Skin of body (tissue), 3 donors: ENCODE measurements at places on chromosomes 7 and 10.

GRCh38 chr10:59289853-59290252 lies 72.5 kb downstream of the FAM13C start:
- no peak for DNase-seq

DNA sequence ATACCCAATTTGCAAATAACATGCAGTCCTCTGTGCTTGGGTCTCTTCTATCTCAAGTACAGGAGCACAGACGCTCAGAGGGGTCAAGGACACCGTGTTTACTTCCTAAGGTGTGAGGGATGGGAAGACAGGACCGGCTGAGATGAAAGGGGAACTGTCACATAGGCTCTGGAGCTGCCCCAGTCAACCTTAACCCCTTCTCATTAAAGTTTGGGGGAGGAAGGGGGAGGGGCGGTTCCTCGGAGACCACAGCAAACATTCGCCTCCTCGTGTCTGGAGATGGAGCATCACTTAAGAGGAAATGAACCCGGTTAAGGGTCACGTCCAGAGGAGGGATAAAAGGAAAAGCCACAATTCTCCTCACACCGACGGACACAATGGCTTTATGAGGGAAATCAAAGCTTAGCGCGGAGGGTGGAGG lies 1.1 kb downstream of the SH3PXD2A start:
- DNase-seq, result peak; percentile 45

GRCh38 chr10:48900371-48900801 lies 39.3 kb downstream of the LRRC18 start:
- DNase-seq, result peak; percentile 88

- no peak for DNase-seq
Observed at GRCh38 chr7:92735707-92736106, 100.7 kb downstream of the CDK6 start.

DNA sequence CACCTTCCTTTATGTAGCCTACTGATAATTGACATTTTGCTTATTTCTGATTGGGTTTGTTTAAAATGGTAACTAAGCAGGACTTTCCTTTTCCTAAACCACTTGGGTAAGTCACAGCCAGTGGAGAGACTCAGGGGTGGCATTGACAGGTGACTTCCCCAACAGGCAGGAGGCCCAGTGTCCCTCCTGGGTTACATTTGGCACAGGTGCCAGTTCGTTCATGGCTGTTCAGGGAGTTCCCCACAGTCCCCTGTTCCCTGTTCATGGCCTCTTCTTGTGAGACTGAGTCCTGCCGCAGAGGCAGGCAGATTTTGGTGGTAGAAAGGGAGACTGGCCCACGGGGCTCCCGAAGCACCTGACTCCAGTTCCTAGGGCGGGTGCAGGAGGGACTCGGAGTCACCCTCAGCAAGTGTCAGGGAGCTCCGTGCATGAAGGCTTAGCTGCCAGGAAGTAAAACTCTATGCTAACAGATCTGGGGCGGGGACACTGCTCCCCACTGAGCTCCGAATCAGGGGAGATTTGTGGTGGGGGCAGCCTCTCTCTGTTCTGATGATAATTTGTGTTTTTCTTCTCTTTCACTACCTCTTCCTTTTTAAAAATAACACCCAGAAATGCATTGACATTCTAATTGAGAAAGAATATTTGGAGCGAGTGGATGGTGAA lies 84.1 kb downstream of the EZH2 start:
- no peak for DNase-seq

- peak; percentile 55 for DNase-seq
Observed at GRCh38 chr7:41942468-41943093, 239.7 kb upstream of the INHBA start.

- DNase-seq, result no peak
Observed at GRCh38 chr7:39187130-39187529, 209.4 kb downstream of the POU6F2 start.
